ENCODE measurements at places on chromosomes 11 and 22.
A peak's percentile ranks its signal among the peaks of the same experiment; 100 is the strongest.

DNA sequence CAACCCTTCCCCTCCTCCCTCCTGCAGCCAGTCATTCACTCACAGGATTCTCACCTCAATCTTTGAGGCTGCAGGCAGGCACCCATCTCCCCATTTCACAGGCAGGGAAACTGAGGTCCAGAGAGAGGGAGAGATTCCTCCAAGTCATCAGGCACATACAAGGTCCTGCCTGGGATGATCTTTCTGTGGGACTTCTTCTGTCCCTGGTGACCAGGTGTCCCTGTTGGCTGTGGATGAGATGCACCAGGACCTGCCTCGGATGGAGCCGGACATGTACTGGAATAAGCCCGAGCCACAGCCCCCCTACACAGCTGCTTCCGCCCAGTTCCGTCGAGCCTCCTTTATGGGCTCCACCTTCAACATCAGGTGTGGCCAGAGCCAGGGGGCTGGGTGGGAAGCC is 7.8 kb downstream of the FTH1 start:
- DNase-seq = peak; percentile 46

- DNase-seq = no peak
Measured at GRCh38 chr11:5695580-5695979, 6.0 kb downstream of the TRIM22 start.

GRCh38 chr22:26894766-26895485 is 237.5 kb downstream of the MIAT start:
- no peak for DNase-seq

DNA sequence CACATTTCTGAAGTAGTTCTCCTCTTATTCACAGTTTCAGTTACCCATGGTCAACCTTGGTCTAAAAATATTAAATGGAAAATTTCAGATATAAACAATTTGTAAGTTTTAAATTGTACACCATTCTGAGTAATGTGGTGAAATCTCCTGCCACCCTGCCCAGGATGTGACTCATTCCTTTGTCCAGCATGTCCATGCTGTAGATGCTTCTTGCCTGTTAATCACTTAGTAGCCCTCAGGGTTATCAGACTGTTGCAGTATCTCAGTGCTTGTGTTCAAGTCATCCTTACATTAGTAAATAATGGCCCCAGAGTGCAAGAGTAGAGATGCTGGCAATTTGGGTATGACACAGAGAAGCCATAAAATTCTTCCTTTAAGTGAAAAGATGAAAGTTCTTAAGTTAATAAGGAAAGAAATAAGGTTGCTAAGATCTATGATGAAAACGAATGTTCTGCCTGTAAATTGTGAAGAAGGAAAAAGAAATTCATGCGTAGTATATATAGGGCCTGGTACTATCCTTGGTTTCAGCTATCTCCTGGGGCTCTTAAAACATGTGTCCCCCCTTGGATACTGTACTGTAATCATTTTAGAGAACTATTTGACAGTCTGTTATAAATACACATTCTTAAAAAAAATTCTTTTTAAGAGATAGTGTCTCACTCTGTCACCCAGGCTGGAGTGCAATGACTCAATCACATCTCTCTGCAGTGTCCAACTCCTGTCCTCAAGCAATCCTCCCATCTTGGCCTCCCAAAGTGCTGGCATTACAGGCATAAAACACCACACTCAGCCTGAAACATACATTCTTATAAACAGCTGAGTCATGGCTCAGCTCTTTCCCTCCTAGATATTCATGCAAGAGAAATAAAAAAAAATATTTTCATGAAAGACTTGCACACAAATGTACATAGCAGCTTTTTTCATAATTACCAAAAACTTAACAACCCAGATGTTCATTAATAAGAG is 31.3 kb downstream of the MTNR1B start:
- DNase-seq = no peak

DNA sequence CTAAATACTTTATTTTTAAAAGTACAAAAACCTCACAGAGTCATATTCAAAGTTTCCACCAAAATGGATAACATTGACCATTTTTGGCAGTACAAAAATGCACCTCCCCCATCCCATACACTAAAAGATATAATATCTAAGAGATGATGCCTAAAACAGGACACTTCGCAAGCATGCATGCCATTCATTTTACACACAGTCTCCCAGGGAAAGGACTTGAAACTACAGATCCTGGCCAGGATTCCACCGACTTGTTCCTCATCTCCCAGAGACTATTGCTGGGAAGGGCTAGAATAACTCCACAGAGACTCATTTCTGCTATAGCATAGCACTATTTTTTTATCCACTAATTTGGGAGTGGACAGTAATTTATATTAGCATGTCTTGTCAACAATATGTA is 81.7 kb downstream of the MTNR1B start:
- DNase-seq = no peak
